Stimulated activated CD8-positive, alpha-beta memory T cell treated with anti-CD3 and anti-CD28 coated beads, Interleukin-4, amount 100 ng/mL, for 24 hours (primary cell): ENCODE measurements at places on chromosomes 2 and 18.

GRCh38 chr2:232234922-232235615 is 143.5 kb upstream of the ALPP start:
- no peak for DNase-seq

DNA sequence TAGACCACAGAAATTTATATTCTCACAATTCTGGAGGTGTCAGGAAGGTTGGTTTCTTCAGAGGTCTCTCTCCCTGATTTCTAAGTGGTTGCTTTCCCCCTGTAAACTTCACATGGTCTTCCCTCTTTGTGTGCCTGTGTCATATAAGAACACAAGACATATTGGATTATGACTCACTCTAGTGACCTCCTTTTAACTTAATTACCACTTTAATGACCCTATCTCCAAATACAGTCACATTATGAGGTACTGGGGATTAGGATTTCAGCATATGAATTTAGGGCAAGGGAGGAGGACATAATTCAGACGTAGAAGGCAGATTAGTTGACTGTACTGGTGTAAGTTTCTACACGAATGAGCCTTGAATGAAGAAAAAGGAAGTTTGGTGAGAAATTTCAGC is 38.2 kb upstream of the EPHA4 start:
- DNase-seq = no peak

DNA sequence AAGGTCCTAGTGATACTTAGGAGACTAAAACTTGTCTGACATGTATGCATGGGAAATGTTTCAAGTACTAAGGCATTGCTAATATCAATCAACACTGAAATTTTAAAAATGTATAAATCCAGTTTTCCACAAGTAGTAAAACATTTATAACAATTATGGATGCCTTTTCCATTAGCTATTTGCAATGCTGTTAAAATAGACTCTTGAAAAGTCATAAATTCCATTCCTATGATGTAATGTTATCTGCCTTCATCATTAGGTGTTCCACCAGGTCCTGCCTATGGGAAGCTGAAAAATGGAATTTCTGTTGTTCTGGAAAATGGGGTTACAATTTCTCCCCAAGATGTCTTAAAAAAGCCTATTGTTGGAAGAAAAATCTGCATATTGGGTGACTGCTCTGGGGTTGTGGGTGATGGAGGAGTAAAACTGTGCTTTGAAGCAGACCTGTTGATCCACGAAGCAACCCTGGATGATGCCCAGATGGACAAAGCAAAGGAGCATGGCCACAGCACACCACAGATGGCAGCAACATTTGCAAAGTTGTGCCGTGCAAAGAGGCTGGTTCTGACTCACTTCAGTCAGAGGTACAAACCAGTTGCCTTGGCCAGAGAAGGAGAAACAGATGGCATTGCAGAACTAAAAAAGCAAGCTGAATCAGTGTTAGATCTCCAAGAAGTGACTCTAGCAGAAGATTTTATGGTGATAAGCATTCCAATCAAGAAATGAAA is 18.7 kb downstream of the ELAC1 start:
- DNase-seq = no peak

DNA sequence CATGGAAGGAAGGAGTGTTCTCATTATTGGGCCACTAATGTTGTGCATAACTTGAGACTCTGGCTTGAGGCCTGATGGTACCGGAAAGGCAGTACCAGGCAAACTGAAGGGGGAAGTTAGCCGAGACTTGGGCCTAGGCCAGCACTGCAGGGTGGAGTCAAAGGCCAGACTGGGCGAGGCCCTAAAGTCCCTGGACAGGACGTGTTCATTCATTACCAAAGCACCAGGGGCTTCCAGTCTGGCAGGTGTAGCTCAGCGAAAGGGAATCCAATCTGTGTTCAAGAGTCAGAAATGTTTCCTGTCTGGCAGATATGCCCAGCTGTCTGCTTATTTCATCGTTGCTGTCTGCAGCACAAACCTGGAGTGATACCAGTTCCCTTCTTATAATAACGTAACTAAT is 4.7 kb upstream of the ITSN2 start:
- DNase-seq = no peak

- DNase-seq = no peak
These were observed 151.8 kb downstream of the MGAT5 start for GRCh38 chr2:134405611-134406081.

GRCh38 chr2:61272421-61273070 is 110.6 kb downstream of the C2orf74 start:
- DNase-seq = no peak

GRCh38 chr2:6637330-6637729 is 228.4 kb downstream of the CMPK2 start:
- no peak for DNase-seq

- DNase-seq = no peak
These were observed 54.2 kb downstream of the IMPA2 start for GRCh38 chr18:12035481-12035880.

DNA sequence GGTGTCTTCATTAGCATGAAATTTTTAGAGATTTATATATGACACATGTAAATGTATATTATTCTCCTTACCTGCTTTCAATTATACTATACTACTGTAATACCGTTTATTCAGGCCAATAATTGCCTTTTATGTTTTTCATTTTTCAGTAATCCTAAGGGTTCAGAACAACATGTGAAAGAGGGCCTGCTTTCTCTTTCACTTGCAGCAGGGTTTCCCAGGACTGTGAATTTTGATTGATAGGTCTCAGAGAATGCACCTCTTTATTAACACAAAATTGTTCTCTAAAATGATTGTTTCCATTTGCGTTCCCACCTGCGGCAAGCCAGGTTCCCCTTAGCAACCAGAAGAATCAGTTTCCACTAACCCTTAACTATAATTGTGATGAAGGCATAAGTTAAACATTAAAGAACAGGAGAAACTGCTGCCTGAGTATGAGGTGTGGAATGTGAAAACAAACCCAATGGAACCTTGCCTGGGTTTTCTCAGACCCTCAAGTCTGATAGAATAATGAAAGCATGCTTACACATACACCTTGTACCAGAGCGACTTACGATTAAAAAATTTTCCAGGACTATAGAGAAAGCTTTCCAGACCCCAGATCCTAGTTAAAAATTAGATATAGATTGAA is 1591.2 kb upstream of the LRRTM1 start:
- DNase-seq = no peak

DNA sequence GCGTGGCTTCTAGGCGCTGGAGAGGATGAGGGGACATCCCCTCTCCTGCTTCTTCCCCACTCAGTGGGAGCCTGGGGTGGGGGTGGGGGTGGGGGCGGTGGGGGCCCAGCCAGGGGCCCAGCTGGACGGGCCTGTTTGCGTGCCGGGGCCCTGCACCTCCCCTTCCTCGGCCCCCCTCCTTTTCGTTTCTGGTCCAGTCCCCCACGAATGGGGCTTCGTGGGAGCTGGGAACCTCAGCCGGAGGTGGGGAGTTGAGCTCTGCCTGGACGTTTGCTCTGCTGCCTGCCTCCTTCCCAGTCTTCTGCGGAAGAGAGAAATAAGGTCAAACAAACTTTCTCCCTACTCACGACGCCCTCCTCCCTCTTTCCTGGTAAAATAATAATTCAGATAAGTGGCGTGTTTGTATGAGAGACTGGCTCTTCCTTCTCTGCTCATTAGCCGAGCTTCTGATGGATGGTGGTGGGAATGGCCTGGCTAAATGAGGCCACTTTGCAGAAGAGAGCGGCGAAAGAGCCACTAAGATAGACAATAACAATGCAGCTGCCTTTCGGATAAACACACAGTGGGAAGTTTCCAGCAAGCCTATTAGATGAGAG is 782 bp downstream of the MTA3 start:
- no peak for DNase-seq

GRCh38 chr2:132911726-132912724 is 242.0 kb upstream of the LYPD1 start:
- DNase-seq = no peak

DNA sequence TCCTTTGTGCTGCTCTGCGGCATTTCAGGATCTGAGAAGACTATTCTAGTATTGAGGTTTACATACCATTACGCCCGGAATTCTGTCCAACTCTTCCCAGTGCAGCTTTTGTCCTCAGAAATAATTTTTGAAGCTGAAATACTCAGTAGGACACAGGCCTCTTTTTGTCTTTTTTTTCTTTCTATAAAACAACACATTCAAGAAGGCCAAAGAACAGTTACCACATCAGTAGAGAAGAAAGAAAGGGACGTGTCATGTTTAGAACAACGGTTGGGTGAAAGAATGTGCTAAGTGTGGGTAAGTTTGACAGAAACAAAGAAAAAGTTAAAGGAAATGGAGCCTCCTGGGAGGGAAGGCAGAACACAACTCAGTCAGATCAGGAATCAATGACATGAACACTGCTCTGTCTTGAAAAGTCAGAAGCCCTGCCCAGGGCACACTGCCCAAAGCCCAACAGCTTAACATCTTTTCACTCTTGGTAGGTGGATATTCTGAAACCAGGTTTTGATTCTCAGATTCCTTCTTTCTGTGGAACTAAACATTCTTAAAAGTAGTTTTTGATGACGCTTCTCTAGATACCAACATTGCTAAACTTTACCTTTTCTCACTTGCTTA is 198.6 kb upstream of the CWC22 start:
- no peak for DNase-seq

- no peak for DNase-seq
These were observed 3.0 kb upstream of the GLI2 start for GRCh38 chr2:120732506-120733237.

DNA sequence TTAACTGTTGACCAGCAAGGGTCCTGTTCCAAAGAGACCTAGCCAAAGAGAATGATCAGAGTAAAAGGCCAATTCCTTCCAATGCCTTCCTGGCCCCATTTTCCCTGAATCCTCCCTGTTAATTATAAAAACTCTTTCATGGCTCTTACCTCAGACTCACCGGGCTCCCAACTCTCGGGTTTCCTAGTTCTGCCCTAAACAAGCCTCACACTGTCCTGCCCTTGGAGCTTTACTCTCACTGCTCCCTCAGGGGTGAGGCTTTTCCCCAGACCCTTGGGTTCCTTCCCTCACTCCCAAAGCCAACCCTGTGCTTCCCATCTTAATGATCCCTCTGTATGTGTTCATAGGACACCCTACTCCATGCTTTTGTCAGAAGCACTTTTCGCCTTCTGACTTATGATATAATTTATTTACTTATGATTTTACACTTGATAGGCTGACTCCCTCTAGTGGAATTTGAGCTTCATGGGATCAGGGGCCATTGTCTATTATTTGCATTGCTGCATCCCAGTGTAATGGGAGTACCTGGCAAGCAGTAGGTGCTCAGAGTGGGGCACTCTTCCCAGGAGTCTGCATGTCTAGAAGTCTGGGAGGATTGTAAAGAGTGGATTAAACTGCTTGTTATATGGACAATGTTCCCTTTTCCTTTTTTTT is 29.9 kb upstream of the ZNG1B start:
- DNase-seq = no peak

DNA sequence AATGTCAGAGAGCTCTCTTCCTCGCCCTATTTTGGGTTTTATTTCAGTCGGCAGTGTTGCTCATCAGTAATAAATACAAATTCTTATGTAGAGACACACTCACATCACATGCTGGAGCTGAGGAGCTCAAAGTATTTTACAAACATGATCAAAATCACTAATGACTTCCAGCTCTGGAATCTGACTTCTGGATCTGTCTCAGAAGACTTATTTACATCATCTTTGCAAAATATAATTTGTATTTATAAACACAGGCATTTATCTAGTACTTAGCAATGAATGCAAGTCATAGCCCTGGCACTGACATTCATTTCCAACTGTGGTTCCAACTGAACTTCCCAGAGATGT is 327.1 kb downstream of the NCKAP5 start:
- DNase-seq = no peak

DNA sequence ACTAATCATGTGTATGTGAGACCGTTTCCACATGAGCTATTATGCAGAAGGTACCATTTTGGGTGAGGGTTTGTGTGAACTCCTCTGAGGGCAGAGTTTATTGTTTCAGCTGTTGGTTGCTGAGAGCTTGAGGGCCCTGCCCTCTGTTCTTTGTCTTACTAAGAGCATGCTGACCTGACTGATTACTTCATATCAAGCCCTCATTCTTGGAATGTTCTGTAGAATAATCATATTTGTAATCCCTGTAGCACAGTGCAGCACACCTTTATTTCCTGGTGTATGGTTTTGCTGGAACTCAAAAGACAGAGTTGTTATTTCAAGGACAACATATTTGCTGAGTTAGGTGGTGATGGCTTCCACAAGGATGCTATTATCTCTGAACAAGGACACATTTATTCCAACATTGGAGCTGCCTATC is 118.5 kb downstream of the GALNT3 start:
- no peak for DNase-seq

DNA sequence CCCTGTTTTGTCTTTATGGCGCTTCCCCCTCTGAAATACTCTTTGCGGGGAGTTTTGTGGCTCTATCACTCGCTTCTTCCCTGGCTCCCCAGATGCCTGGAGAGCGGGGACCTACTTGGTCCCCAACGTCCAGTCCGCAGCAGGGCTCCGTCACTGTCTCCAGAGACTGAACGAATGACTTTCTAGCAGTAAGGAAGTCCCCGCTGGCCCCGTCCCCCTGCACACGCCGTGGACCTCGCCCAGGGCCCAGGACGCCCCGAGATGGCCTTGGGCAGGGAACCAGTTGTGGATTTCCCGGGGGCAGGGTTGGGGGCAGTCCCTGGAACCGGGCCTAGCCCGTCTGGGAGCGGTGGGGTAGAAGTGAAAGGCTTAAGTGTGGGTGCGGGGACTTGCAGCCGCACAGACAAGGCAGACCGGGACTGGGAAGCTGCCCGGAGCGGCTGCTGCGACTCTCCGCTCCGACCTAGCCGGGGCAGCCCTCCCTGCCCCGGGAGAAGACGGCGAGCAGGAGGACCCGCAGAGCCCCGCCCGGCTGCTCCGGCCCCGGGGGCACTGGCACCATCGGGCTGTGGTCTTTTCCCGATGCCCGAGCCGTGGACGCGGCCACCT is 821 bp upstream of the EPHA4 start:
- no peak for DNase-seq

GRCh38 chr2:146540271-146540932 is 1304.4 kb upstream of the ACVR2A start:
- no peak for DNase-seq

DNA sequence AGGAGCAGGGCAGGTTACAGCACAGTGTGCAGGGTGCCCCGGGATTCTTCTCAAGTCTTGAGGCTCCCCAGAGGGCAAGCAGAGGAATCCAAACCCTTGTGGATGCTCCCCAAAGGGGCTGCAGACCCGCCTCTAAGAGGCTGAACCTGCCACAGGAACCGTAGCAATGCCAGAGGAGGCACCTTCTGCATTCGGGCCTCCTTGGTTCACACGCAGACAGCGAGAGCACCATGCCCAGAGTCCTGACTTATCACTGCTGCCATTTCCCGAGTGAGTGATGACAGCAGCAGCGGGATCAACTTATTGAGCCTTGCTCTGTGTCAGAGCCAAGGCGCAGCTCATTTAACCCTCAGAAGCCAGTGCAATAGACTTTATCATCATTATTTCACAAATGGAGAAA is 203.5 kb downstream of the CTIF start:
- no peak for DNase-seq
